ENCODE measurements at places on chromosomes 3 and 15.

- no peak for DNase-seq
These were observed 14.0 kb downstream of the SMAD3 start for GRCh38 chr15:67079361-67079760.

DNA sequence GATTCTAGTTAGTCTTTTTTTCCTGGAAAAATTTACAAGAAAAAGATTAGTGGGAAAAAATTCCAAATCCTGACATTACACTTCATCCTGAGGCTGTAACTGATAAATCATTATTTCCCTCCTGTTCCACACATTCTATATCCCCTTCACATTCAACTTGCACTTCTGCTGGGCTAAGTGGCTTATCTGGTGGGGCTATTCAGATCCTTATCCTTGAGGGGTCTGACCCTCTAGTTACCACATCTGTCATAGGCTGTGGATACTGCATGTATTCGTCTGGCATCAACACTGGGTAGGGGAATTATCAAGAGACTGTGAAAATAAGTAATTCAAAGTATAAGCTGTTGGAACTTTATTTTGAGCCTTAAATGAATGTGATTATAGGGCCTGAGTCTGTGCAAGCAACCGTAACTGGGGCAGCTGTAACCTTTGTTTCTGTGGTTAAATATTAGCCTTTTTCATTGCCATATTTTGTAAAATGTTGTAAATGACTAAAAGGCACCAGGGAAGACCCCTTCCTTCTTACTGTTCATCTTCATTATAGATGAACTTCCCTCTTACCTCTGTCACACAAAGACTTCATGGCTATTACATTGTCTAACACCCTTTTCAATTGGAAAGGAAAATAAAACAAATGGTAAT lies 28.0 kb upstream of the TEX9 start:
- DNase-seq: no peak

GRCh38 chr3:104069114-104069513 lies 1297.6 kb upstream of the ALCAM start:
- peak; percentile 65 for DNase-seq

GRCh38 chr15:100330629-100331215 lies 11.1 kb downstream of the ADAMTS17 start:
- no peak for DNase-seq
